ENCODE measurements at places on chromosomes 4 and X.

DNA sequence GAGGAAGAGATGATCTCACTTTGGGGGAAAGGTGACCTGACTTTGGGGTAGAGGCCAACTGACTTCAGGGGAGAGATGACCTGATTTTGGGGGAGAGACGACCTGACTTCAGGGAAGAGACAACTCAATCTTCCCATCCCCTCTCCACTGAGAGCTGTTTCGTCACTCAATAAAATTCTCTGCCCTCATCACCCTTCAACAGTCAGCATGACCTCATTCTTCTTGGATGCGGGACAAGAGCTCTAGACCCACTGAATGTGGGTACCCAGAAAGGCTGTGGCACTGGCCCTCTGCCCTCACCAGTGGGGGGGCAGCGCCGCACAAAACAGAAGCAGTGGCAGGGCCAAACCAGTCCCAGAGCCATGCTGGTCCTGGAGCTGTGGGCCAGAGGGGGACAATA is 34.6 kb downstream of the ATXN3L start:
- no peak for DNase-seq

DNA sequence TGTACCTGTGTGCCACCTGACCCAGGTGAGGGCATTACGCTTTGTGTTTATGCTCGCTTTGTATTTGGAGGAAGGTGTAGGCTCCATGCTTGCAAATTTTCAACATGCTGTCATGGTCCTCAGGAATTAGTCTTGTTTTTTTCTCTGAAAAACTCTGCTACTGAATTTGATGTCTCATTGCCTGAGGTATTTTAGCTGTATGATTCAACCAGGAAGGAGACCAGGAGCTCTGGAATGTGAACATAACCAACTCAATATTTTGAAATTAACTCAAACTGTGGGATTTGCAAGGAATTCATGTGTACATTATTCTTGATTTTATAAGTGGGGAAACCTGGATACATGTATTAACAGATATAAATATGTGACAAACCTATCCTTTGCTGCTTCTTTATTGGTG is 134.1 kb downstream of the SLC4A4 start:
- no peak for DNase-seq

DNA sequence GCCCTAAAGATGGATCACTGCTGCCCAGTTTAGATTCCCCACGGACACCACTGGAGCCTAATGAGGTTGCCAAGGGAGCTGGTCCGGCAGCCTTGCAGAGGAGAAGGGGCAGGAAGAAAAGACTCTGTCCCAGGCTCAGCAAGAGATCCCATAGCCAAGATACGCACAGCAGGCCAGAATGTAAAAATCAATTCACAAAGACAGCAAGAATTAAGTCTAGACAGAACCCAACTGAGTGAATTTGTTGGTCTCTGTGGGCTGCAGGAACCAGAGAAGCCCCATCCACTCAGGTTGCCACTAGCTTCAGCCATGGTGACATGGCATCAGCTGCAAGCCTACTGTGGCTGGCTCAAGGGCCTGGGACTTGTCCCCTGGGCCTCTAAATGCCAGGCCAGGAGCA is 22.9 kb downstream of the TSC22D3 start:
- DNase-seq, result no peak

DNA sequence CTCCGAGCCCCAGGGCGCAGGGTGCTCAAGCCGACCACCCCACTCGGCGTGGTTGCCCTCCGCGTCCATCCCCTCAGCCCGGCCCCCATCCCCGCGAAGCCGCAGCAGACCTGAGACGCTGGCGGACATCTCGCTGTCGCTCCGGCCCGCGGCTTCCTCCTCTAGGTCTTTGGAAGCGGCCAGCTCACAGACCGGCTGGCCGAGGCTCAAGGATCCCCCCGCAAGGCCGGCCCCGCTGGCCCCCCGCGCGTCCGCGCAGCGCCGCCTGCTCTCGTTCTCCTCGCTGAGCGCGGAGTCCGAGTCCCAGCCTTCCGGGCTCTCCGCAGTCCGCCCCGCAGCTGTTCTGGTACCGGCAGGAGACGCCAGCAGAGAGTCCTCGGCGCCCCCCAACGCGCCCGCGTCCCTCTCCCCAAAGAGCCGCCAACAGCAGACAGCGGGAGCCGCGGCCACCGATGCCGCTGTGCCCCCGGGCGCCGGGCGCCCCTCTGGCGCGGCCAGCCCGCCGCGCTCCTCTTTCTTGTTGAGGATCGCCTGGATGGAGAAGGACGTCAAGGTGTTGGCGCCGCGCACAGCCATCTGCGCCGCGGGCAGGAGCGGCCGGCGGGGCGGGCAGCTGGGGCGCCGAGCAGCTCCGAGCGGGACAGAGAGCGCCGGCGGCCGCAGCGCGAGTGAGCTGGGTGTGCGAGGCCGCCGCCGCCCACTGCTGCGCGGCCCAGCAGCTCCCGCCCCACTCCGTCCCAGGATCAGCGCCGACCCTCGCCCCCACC is at the start of gene NKX3-2:
Gene NKX3-2 (minus strand): TSS at position 670 of the 767 bp plus-strand sequence. CDS start 94 bp downstream, at position 576.
- DNase-seq, result no peak

DNA sequence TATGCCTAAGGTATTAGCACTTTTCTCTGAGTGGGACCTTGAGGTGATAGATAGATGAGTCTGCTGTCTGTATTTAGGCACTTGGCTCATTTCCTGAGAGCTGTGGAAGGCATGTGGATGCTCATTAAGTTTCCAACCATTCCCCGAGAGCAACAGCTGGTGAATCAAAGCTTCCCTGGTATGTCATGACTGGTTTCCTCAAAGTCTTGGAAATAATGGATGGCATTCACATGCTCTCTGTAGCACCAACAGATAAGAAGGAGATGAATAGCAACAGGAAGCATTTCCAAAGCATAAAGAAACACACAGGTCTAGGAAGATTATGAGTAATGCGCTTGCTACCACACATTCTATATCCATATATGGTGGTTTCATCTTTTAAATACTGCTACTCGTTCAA is 118.3 kb upstream of the ETNPPL start:
- no peak for DNase-seq

- DNase-seq, result no peak
These were observed 147.3 kb downstream of the KLHL13 start for GRCh38 chrX:117969328-117969727.

- DNase-seq, result no peak
These were observed 194.4 kb upstream of the ANK2 start for GRCh38 chr4:112855058-112855457.

DNA sequence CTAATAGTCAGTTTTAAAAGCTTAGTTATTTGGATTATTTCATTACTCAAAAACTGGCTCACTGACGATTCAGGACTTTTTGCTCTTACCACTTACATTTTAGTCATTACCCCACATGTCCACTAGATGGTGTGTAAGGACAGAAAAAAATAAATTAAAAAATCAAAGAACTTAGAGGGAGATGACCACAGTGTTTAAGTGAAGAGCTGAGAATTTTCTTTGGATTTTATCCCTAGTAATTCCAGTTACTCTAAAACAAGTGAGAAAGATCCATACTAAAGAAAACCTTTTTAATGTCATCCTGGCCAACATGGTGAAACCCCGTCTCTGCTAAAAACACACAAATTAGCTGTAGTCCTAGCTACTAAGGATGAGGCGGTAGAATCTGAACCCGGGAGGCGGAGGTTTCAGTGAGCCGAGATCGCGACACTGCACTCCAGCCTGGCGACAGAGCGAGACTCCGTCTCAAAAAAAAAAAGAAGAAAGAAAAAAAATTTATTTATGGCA is 26.4 kb upstream of the TMPRSS11B start:
- DNase-seq, result peak; percentile 40
